A549 treated with RU486 at 1 μM for 4 hours (cell line): ENCODE measurements at places on chromosomes 1 and 21. TPM values are rescaled to one million over a fixed set of nuclear protein-coding genes. Genes with fewer than 3 reads are reported as not detected.

The CNKSR1 gene
- 0.13 to 0.35 TPM (median 0.30 TPM) in 5 replicates for total RNA-seq

The LCE4A gene
- total RNA-seq: not detected in 5 replicates

The CD1E gene
- not detected in 5 replicates for total RNA-seq

The NBPF10 gene
- total RNA-seq: 0.43 to 0.60 TPM (median 0.54 TPM) in 5 replicates
